Bronchial epithelial cell (primary cell): ENCODE measurements at places on chromosomes 12 and 14.
A peak's percentile ranks its signal among the peaks of the same experiment; 100 is the strongest.

DNA sequence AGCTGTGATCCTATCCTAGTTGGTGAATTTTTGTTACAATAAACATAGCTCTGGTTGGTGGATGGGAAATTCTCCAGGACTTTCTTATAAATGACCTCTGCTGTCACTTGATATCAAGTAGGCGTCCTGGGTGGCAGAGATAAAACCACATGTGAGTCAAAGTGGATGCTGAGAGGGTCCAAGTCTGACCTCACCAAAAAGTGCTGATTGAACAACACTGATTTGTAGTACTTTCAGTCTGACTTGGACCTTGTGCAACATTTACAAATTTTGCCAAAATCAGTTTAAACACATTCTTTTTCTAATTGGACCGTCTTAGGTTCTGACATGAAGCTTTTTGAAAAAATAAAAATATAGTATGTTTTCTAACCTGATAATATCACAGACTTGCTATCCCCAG lies 585.6 kb downstream of the GALC start:
- no peak for DNase-seq

DNA sequence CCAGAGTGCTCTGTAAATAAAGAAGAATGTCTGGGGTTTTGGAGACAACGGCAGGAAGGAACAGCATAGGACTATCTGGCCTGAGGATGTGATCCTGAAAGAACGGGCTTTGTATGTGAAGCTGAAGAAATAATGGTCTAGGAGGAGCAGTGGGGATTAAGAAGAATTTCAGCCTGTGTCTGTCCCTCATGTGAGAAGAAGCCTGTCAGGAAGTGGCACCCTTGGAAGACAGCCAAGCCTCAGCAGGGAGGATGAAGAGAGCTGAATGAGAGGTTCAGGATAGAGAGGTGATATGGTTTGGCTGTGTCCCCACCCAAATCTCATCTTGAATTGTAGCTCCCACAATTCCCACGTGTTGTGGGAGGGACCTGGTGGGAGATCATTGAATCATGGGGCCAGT lies 56.9 kb upstream of the TCL1A start:
- DNase-seq = no peak

DNA sequence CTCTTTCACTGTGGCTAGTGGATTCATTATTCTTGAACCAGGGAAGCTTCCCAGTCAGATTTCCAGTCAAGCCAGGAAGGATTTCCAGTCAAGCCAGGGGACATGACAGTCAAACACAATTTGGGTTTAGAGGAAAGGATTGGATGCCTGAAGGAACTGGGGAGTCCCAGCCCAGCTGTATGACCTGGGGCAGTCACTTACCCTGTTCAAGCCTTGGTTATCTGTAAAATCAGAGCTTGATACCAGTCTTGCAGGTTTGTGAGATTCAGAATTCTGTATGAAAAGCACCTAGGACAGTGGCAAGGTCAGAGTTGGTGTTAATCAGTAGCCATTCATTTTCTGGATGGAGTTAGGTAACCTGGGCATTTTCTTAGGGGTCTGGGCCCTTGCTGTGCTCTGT lies 152.7 kb downstream of the CHST11 start:
- DNase-seq = no peak

DNA sequence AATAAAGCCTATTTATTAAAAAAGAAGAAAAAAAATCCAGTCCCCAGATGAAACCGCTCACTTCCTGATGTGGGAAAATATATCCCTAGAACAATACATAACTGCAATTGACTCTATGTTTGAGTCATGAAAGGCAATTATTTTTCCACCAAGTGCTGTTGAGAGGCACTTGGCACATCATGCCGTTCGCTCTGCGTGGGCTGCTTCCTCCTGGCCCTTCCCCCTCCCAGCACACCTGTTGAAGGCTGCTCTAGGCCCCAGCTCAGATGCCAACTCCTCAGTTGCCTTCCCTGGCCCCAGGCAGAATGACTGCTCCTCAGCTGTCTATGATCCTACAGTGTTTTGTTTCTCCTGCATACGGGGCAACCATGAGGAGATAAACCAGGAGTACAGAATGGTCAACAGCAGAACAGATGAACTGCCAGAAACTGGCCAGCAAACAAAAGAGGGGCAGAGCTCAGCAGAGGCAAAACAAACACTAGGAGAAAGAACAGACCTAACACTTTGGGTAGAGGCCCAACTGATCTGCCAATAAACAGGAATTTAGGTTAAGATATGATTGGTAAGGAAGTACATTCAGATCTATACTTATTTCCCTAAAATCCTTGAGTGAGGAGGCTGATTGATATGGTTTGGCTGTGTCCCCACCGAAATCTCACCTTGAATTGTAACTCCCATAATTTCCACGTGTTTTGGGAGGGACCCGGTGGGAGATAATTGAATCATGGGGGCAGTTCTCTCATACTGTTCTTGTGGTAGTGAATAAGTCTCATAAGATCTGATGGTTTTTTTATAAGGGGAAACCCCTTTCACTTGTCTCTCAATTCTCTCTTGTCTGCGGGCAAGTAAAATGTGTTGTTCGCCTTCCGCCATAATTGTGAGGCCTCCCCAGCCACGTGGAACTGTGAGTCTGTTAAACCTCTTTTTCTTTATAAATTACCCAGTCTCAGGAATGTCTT lies 58.6 kb downstream of the SLC38A1 start:
- DNase-seq = peak; percentile 96

DNA sequence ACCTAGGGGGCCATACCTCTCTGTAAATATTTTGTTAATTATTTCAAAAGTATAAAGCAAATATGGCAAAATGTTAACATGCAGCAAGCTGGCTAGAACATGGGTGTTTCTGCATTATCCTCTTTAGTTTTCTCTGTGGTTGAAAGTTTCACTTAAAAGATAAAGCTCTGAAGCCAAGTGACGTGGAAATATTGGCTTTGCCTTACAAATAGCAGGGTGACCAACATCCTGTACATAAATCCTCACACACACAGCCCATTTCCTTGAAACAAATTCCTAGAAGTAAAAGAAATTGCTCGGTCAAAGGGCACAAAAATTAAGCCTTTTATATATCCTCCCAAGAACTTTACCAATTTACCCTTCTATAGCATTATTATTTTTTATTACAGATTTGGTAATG lies 10.6 kb upstream of the VWF start:
- no peak for DNase-seq

DNA sequence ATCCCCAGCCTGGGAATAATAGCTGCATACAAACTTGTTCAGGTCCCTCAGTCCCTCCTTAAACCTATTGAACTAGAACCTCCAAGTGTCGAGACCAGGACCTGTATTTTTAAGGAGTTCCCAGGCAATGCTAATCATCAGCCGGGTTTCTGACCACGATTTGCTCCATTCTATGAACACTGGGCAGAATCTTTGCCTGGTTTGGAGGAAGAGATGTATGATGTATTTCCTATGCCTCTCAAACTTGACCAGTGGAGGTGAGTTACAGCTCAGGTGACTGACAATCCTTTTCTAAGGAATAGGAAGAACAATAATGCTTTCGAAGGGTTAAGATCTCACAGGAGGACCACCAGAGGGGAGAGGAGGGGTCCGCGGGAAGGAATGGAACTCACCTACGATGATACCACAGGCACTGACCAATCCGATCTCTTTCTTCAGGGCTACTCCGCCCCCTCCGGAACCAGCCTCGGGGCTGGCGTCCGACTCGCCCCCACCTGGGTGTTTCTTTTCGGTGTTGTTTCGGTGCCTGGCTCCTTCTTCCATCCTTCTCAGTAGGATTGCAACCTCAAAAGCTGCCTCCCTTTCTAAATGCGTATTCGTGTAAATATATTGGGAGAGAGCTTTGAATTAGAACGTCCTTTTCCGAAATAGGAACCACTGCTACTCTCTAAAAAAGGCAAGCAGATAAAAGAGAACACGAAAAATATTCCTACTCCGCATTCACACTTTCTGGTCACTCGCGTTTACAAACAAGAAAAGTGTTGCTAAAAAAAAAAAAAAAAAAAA lies 895 bp downstream of the SLC7A8 start:
- peak; percentile 33 for DNase-seq

DNA sequence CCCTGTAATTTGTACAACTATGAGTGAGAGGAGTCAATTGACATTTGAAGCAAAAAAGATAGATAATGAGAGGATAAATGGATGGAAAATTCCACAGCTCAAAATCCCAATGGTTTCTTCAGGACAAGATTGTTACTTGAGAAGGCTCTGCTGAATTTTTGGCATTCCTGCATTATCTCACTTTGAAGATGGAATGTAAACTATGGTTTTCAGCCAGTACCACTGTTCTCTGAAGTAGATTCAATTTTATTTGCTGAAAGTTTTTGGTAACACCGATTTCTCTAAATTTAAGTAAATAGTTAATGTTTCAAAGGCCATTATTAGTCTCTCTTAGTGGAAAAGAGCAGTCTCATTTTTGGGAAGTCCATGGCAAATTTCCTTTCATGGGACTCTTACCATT lies 121.9 kb upstream of the SLC38A2 start:
- peak; percentile 50 for DNase-seq

GRCh38 chr14:61401461-61401860 lies 80.1 kb downstream of the PRKCH start:
- DNase-seq = no peak
